ENCODE measurements at places on chromosomes 16 and 17. TPM values are rescaled to one million over a fixed set of nuclear protein-coding genes. Genes with fewer than 3 reads are reported as not detected.

TBX6 gene
- polyA plus RNA-seq: 1.5 TPM

DNA sequence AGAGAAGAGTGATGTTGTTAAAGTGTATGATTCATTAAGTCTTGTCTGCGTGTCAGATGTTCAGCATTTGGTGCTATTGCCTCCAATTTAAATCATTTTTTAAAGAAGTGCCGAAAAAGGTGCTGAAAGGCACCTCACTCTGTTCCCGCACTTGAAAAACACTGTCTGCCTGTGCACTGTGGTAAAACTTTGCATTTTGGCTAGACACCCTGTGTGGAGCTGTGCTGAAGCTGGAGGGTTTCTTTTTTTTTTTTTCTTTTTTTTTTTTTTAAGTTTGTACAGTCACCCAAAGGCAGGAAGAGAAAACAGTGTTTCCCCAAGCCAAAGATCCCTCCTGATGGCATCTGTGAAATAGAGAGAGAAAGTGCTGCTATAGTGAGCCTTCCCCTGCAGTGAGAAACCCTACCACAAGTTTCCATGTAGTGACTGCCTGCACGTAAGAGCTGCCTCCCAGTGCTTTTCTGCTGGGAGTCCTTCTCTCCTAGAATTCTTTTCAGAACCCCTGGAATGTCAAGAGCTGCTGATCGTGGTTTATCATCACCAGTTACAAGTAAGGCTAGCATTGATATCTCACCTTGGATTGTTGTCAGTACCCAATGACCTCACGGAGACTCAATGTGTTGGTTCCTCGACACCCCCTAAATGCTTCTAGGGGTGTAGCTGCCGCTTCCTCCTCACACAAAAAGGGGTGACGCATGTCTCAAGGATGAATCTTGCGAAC lies 116.0 kb upstream of the SOX9 start:
- H3K27me3 ChIP-seq: no peaks in the 10 kb centered on the region
- H3K27ac ChIP-seq: no peak overlapping the region
- H3K36me3 ChIP-seq: no peaks in the 10 kb centered on the region
- no peak for DNase-seq
- no peak overlapping the region for H3K4me3 ChIP-seq

CA4 gene
- polyA plus RNA-seq: not detected

DNA sequence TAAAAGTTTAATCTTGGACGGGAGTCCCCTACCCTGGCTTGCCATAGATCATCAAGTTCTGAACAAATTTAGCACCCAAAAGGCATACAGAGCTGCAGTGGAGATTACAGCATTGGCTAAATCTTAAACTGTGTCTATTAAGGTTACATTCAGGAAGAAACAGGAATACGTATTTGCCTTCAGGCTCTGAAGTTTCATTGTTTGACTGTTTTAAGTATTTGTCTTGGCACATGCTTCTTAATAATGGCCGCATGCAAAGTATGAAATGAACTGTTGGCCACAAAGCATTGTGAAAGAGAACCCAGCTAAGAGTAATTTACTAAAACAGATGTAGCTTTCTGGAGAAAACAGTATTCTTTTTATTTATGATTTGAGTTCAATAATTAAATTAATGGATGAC lies 63.9 kb upstream of the CNEP1R1 start:
- no peak overlapping the region for H3K27ac ChIP-seq
- no peaks in the 10 kb centered on the region for H3K36me3 ChIP-seq

DNA sequence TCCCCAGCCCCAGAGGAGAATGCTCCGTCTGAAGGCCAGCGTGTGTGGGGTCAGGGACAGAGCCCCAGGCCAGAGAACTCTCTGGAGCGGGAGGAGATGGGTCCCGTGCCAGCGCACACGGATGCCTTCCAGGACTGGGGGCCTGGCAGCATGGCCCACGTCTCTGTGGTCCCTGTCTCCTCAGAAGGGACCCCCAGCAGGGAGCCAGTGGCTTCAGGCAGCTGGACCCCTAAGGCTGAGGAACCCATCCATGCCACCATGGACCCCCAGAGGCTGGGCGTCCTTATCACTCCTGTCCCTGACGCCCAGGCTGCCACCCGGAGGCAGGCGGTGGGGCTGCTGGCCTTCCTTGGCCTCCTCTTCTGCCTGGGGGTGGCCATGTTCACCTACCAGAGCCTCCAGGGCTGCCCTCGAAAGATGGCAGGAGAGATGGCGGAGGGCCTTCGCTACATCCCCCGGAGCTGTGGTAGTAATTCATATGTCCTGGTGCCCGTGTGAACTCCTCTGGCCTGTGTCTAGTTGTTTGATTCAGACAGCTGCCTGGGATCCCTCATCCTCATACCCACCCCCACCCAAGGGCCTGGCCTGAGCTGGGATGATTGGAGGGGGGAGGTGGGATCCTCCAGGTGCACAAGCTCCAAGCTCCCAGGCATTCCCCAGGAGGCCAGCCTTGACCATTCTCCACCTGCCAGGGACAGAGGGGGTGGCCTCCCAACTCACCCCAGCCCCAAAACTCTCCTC lies 10.4 kb downstream of the CX3CL1 start:
- H3K27ac ChIP-seq: no peak overlapping the region
- no peak overlapping the region for H3K4me3 ChIP-seq
- no peak for DNase-seq

SLC35G6 gene
- not detected for polyA plus RNA-seq

GRCh38 chr17:27995554-27995953 lies 46.9 kb upstream of the NLK start:
- peaks cover 2% of the 10 kb centered on the region for H3K27me3 ChIP-seq
- no peak overlapping the region for H3K27ac ChIP-seq
- no peak overlapping the region for H3K4me3 ChIP-seq
- DNase-seq: no peak
- H3K4me1 ChIP-seq: no peaks in the 10 kb centered on the region

DNA sequence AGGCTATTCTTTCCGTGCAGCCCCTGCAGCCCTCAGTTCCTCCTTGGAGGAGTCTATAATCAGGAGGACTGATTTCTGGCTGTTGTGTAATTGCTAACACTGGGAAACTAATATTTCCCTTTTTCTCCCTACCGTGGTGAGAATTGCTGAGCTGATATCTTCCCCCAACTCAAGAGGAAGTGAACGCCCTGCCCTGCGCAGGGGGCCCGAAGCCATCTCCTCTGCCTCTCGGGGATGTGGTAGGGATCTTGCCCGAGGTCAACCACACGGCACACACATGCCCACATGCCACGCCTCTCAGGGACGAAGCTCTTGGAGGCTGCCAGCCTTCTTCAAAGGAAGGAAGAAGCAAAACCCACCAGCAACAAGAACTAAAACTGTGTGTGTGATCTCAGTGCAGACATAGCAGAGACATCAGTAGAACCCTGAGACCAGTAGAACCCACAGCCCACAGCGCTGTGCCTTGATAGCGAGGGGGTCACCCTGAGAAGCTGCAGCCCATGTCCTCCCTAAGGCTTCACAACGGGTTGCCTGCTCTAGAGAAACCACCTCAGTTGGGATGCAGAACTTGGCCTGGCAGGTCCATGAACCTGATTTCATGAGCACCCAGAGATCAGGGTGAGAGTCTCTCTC lies 8.9 kb upstream of the ULK2 start:
- H3K27ac ChIP-seq: no peak overlapping the region
- H3K4me1 ChIP-seq: no peaks in the 10 kb centered on the region
- no peak overlapping the region for H3K4me3 ChIP-seq
- H3K36me3 ChIP-seq: no peaks in the 10 kb centered on the region
- DNase-seq: no peak
- H3K27me3 ChIP-seq: no peaks in the 10 kb centered on the region

- H3K4me3 ChIP-seq: no peak overlapping the region
- DNase-seq: peak; percentile 77
- no peaks in the 10 kb centered on the region for H3K4me1 ChIP-seq
- H3K27ac ChIP-seq: peak overlapping the region; percentile 34
These were observed 14.4 kb downstream of the CDIPT start for GRCh38 chr16:29848420-29849297.

KRTAP4-16 gene
- not detected for polyA plus RNA-seq

- H3K4me3 ChIP-seq: no peak overlapping the region
- peak overlapping the region; percentile 79 for H3K27ac ChIP-seq
- H3K27me3 ChIP-seq: no peaks in the 10 kb centered on the region
These were observed 8.9 kb upstream of the TMEM220 start for GRCh38 chr17:10738521-10739258.

GRCh38 chr16:65624229-65624628 lies 502.4 kb upstream of the CDH11 start:
- H3K4me1 ChIP-seq: no peaks in the 10 kb centered on the region
- DNase-seq: no peak
- no peaks in the 10 kb centered on the region for H3K27me3 ChIP-seq
- H3K36me3 ChIP-seq: no peaks in the 10 kb centered on the region

PPM1E gene
- polyA plus RNA-seq: 0.12 TPM

DNA sequence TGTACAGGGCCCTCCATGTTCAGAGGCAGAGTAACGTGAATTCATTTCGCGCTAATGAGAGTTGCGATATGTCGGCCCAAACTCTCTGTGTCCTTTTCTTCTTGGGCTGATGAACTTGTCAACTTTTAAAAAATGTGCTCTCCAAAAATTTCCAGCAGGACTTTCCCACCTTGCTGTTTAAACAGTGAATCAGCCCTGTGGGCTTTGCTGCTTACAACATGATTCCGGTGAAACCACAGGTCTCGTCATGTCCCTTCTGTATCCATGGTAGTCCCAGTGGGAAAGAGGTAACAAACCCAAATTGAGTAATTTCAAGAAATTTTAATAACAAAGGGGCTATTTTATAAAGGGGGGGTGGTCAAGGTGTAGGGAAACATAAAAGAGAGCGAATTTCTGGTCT lies 612.9 kb downstream of the MAF start:
- DNase-seq: no peak
- no peaks in the 10 kb centered on the region for H3K27me3 ChIP-seq
- no peak overlapping the region for H3K27ac ChIP-seq
- H3K4me3 ChIP-seq: no peak overlapping the region

DNA sequence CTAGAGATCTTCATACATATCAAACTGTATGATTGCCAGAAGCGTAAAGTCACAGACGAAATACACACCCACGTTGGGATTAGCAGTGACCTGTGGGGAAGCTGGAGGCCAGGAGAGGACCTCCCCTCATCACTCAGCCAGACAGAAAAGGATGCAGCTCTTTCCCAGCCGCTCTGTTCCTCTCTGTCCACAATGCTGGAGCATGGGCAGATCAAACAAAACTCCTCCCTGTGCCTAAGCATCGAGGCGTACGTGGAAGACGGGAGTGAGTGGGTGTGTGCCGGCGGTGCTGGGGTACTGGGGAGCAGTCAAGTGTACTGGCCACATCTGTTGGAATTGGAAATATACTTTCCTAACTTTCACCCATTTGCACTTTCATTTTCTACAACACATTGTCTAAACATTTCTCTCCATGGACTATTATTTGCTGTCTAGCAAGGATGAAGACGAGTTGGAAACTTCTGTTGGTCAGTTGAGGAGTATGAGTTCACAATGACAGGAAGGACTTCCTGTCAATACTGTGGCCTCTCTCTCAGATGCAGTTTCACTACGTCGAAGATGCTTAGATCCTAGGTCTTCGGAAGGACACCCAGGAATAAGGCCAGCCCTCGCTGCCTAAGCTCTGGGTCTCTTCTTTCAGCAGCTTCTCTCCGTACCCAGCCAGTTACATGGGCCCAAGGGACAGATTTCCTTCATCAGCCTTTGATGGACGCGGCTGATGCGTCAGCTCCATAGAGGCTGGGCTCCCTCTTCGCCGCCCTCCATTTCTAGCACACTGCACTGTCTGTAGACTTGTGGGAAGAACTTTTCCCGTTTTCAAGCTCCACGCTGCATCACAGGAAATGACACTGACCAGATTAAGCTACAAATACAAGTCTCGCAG lies 30.6 kb upstream of the ENDOV start:
- no peak for DNase-seq
- peaks cover 89% of the 10 kb centered on the region for H3K36me3 ChIP-seq
- H3K27me3 ChIP-seq: no peaks in the 10 kb centered on the region
- H3K27ac ChIP-seq: no peak overlapping the region
- no peak overlapping the region for H3K4me3 ChIP-seq
- no peaks in the 10 kb centered on the region for H3K4me1 ChIP-seq

Data from small intestine (tissue), 16 donors.